Vagina (tissue), 2 donors: ENCODE measurements at places on chromosomes 2 and 18. TPM values are rescaled to one million over a fixed set of nuclear protein-coding genes. Genes with fewer than 3 reads are reported as not detected.

- no peaks in the 10 kb centered on the region for H3K4me1 ChIP-seq
- no peaks in the 10 kb centered on the region for H3K36me3 ChIP-seq
- H3K27ac ChIP-seq = no peak overlapping the region
These were observed 1641.9 kb upstream of the PIK3C3 start for GRCh38 chr18:40313030-40313642.

- no peak overlapping the region for H3K4me3 ChIP-seq
- H3K4me1 ChIP-seq = no peaks in the 10 kb centered on the region
- no peaks in the 10 kb centered on the region for H3K27me3 ChIP-seq
These were observed 34.9 kb downstream of the KDM3A start for GRCh38 chr2:86476092-86476491.

The KCTD1 gene
- total RNA-seq = 46.9 TPM

DNA sequence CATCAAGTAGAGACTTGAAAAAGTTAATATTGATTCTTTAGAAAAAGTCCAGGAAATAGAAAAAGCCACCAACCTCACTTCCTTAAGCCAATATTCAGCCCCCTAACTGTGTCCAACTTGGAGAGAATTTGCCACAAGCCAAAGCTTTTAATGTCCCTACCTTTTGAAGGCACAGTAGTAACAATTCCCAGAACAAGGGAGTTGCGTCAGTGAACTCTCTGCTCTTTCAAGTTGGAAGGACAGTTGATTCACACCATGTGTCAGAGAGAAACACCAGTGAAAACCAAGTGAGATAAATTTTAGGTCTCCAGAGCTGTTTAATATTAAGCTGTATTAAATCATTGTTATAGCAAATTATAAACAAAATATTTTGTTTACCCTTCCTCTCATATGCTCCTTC, 66.1 kb downstream of the EXOC6B start:
- H3K27me3 ChIP-seq = no peaks in the 10 kb centered on the region
- H3K4me1 ChIP-seq = peaks cover 5% of the 10 kb centered on the region
- no peak overlapping the region for H3K4me3 ChIP-seq
- DNase-seq = no peak

DNA sequence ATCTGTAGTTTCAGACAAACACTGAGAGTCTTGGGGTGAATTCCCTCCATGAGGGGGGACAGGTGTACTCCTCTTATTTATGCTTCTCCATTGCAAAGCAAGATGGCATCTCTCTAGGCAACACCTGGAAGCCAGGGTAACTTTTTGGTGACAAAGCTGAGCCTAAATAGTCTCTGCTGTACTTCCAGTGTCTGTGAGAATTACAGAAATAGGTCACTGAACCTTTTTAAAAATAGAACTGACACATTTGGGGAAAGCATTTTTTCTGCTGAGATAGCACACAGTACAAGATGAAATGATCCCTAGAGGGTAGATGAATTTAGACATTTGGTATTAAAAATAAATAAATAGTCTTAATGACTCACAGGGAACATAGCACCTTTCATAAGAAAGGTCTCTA, 71.7 kb upstream of the SP3 start:
- H3K36me3 ChIP-seq = no peaks in the 10 kb centered on the region
- no peaks in the 10 kb centered on the region for H3K27me3 ChIP-seq
- no peak overlapping the region for H3K4me3 ChIP-seq
- peaks cover 36% of the 10 kb centered on the region for H3K4me1 ChIP-seq
- peak overlapping the region; percentile 36 for H3K27ac ChIP-seq
- DNase-seq = no peak

DNA sequence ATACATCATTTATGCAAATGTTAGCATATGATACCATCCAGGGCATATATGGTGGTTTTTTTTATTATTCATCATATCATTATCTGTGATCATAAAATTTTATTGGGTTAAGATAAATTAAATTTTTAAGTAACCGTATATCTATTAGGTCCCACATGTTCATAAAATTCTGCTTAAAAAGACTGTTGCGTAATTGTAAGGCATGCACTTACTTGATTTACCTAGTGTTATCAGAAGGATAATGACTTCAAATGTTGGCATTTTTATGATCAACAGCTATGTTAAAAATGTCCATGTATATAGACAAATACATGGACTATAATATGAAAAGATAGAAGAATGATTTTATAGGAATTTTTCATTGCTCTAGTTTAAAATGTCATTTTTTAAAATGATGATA, 1625.5 kb upstream of the CELF4 start:
- H3K27me3 ChIP-seq = no peaks in the 10 kb centered on the region
- no peak overlapping the region for H3K4me3 ChIP-seq
- DNase-seq = no peak
- H3K36me3 ChIP-seq = no peaks in the 10 kb centered on the region
- no peaks in the 10 kb centered on the region for H3K4me1 ChIP-seq

DNA sequence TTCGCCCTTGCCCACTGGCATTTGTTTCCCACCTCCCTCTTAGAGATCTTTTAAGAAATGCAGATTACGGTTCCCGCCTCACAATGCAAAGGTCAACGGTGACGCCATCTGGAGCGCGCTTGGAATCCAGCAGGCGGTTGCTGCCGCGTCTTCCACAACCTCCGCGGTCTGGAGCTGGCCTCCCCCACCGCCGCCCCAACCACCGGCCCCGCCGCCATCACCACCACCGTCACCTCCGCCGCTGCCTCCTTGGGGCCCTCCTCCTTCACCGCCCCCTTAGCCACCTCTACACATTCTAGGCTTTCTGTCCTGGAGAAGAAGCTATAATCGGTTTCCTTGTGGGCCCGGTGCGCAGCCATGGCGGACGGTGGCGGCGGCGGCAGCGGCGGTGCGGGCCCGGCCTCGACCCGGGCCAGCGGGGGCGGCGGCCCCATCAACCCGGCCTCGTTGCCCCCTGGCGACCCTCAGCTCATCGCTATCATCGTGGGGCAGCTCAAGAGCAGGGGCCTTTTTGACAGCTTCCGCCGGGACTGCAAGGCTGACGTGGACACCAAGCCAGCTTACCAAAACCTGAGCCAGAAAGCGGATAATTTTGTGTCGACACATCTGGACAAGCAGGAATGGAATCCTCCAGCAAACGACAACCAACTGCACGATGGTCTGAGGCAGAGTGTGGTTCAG, at the start of gene BOD1L2:
Gene BOD1L2 (plus strand): TSS at position 132 of the 681 bp plus-strand sequence. CDS start 226 bp downstream, at position 358.
- DNase-seq = no peak
- H3K27me3 ChIP-seq = no peaks in the 10 kb centered on the region
- no peaks in the 10 kb centered on the region for H3K36me3 ChIP-seq
- H3K4me1 ChIP-seq = no peaks in the 10 kb centered on the region
- H3K4me3 ChIP-seq = no peak within 1 kb of the TSS
- H3K27ac ChIP-seq = no peak within 1 kb of the TSS

- H3K36me3 ChIP-seq = no peaks in the 10 kb centered on the region
- H3K27me3 ChIP-seq = no peaks in the 10 kb centered on the region
- no peak overlapping the region for H3K27ac ChIP-seq
- H3K4me3 ChIP-seq = no peak overlapping the region
- DNase-seq = no peak
- no peaks in the 10 kb centered on the region for H3K4me1 ChIP-seq
These were observed 87.9 kb upstream of the TTN start for GRCh38 chr2:178895171-178895570.

GRCh38 chr2:238438856-238439849, 12.4 kb downstream of the ASB1 start:
- H3K27me3 ChIP-seq = no peaks in the 10 kb centered on the region
- peaks cover 29% of the 10 kb centered on the region for H3K36me3 ChIP-seq
- no peak overlapping the region for H3K4me3 ChIP-seq
- DNase-seq = peak; percentile 55
- H3K4me1 ChIP-seq = peaks cover 26% of the 10 kb centered on the region

- no peak overlapping the region for H3K27ac ChIP-seq
- H3K4me1 ChIP-seq = peaks cover 17% of the 10 kb centered on the region
- DNase-seq = no peak
These were observed 251.8 kb downstream of the AGAP1 start for GRCh38 chr2:235745597-235745996.

The SF3B6 gene
- 82.3 TPM for total RNA-seq

GRCh38 chr18:69580107-69580506, 179.4 kb downstream of the DOK6 start:
- H3K36me3 ChIP-seq = no peaks in the 10 kb centered on the region
- H3K27me3 ChIP-seq = no peaks in the 10 kb centered on the region
- no peak overlapping the region for H3K27ac ChIP-seq
- no peaks in the 10 kb centered on the region for H3K4me1 ChIP-seq

DNA sequence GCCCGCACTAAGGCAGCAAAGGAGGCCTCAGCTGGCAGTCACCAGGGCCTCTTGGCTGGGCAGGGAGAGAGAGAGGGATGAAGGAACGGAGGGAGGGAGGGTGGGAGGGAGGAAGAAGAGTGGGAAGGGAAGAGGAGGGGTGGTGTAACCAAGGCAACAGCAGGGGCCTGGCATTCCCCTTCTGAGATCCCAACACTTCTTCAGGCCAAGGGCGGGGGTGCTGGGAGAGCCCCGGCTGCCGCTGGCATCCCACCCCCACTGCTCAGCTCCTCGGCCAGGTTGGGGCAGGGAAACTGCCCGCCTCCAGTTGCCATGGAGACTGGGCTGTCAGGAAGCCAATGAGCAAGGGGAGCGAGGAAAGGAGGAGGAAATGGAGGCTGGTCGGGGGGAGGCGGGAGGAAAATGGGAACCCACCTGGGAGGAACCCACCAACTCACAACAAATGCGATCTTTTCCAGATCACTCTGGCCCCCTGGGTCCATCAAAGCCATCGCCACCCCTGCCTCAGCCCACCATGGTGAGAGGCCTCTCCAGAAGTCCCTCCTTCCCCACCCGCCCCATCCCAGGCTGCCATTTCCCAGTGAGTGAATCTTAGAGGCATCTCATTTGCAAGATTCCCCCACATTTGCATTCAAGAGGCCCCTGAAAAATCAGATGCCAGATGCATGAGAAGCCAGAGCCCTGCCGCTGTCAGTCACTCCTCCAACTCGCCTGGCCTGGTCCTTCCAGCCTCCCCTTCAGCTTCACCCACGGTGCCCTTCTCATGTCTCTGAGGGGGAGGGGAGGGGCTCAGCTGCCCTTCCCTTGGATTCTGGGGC, 12.4 kb downstream of the SH2D6 start:
- H3K27me3 ChIP-seq = no peaks in the 10 kb centered on the region
- H3K36me3 ChIP-seq = no peaks in the 10 kb centered on the region
- no peak for DNase-seq
